ENCODE measurements at places on chromosomes 4 and X. TPM values are rescaled to one million over a fixed set of nuclear protein-coding genes. Genes with fewer than 3 reads are reported as not detected.

The RNF113A gene
- 13.3 TPM for total RNA-seq

- no peaks in the 10 kb centered on the region for H3K4me1 ChIP-seq
- H3K27me3 ChIP-seq, result no peaks in the 10 kb centered on the region
- no peak overlapping the region for H3K4me3 ChIP-seq
These were observed 9.5 kb downstream of the HPRT1 start for GRCh38 chrX:134469486-134469885.

DNA sequence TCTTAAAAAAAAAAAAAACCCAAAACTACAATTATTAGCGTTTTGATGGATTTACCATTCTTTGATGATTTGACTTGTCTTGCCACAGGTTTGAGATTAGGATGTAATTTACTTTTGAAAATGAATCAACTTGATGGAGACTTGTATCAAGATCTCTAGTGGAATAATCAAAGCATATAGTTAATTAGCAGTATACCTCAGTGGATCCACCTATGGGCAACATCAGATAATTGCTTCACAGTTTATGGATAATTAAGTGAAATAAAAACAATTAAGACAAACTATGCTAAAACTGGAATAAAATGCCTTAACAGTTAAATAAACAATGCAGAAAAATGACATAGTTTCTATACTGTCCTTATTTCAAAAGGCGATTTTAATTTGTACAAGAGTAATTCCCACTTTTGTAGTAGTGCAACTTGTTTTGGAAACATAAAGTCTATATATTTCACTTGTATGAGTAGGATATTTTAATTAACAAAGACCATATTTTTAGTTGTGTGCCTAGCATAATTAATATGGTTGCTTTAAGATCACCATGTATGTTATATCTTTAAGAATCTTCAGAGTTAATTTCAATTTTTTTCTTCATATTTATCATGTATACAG, 4.2 kb downstream of the CPEB2 start:
- H3K4me3 ChIP-seq, result no peak overlapping the region
- H3K27me3 ChIP-seq, result no peaks in the 10 kb centered on the region
- no peak overlapping the region for H3K27ac ChIP-seq
- H3K4me1 ChIP-seq, result 0 out of 2 replicates have a peak, but pooled peaks cover 5% of the 10 kb centered on the region
- DNase-seq, result no peak

- no peak overlapping the region for H3K27ac ChIP-seq
- H3K36me3 ChIP-seq, result no peaks in the 10 kb centered on the region
- DNase-seq, result no peak
- no peaks in the 10 kb centered on the region for H3K27me3 ChIP-seq
These were observed 112.2 kb downstream of the ZAR1 start for GRCh38 chr4:48602222-48602621.

The AFF2 gene
- total RNA-seq, result 0.16 TPM

The VSIG4 gene
- total RNA-seq, result not detected

The FHDC1 gene
- total RNA-seq, result 1.4 TPM

DNA sequence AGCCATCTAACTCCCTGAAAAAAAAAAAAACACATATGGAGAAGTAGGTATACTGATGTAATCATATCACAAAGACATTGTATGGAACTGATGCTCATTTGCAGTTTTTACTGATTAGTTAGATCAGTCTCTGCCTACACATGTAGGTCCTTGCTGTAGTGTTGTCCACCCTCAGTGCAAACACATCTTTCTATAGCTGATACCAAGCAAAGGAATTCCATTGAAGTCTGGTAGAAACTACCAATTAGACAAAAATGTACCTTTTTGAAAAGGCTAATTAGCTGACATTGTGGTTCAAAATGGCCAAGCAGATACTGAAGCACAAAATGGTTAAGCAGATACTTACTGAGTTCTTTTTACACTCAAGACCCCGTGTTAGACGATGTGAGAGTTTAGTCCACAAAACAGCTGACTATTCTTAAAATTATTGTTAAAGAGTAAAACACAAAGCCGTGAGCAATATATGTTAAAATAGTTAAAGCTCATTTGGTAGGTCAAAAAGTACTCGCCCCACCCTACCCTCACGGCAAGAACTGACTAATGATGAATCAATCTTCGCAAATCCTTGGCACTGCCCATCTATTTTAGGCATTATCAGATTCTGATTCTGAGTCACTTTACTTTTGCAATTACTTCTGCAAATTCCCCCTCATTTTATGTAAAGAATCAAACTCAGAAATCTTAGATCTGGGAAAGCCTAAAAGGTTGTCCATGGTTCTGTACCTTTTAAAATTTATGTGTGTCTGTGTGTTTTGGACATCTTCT, 40.4 kb downstream of the COL4A6 start:
- H3K4me1 ChIP-seq, result peaks cover 35% of the 10 kb centered on the region
- H3K4me3 ChIP-seq, result no peak overlapping the region
- H3K27ac ChIP-seq, result peak overlapping the region; percentile 72
- H3K27me3 ChIP-seq, result no peaks in the 10 kb centered on the region
- DNase-seq, result no peak
- no peaks in the 10 kb centered on the region for H3K36me3 ChIP-seq

- no peaks in the 10 kb centered on the region for H3K27me3 ChIP-seq
- H3K4me1 ChIP-seq, result no peaks in the 10 kb centered on the region
- no peaks in the 10 kb centered on the region for H3K36me3 ChIP-seq
- no peak overlapping the region for H3K27ac ChIP-seq
- no peak for DNase-seq
These were observed 331.4 kb downstream of the RAPGEF2 start for GRCh38 chr4:159434114-159434870.

DNA sequence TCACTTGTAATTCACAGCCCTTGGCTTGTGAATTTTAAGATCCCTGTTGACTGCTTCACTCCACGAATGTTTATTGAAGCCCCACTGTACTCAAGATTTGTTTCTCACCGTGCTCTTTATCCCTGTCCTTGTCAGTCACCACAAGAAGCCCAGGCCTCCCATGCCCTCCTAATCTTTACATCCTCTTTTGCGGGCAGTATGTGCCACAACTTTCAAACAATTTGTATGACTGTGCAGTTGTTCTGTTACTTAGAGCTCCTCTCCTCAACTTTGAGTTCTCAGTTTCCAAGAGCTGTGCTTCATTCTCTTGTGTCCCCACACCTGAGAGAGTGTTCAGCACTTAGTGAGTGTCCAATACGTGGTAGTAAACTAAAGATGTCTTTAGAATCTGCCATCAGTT, 467.7 kb downstream of the NKX6-1 start:
- no peaks in the 10 kb centered on the region for H3K36me3 ChIP-seq
- H3K4me1 ChIP-seq, result no peaks in the 10 kb centered on the region
- no peaks in the 10 kb centered on the region for H3K27me3 ChIP-seq
- DNase-seq, result no peak
- H3K4me3 ChIP-seq, result no peak overlapping the region

GRCh38 chr4:125011646-125012045, 299.1 kb upstream of the ANKRD50 start:
- no peaks in the 10 kb centered on the region for H3K27me3 ChIP-seq
- H3K27ac ChIP-seq, result no peak overlapping the region
- no peak for DNase-seq

The PIGA gene
- 19.4 TPM for total RNA-seq

The SATL1 gene
- 0.19 TPM for total RNA-seq

DNA sequence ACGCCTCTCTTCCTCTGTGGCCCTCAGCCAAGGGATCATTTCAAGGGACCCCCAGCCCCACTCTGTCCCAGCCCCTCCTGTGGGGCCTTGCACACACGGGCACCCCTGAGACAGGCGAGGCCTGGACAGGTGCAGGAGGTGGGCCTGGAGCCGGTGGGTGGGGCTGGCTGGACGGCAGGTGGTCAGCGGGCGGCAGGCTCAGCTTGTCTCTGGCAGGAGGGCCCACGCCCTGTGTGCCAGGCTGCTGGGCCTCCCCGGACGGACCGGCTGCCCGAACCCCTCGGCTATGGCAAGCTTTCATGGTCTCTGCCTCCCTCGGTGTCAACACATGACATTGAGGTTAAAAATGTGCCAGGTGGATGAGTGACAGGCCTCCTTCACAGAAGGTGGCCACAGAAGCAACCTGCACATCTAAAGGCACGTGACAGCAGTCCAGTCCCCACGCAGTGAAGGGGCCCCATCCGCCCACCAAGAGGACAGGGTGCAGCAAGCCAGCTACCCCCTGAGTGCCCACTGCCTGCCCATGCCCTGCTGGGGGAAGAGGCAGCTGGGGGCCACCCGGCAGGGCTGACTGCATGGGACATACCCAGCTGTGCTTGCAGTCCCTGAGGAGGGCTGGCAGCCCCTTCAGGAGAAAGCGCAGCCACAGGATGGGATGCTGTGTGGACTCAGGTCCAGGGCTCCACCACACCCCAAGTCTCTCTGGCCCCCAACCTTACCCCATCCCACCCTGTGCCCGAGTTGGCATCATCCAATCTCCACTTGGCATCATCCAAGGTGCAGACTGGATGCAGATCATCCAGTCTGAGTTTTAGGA, 109.3 kb downstream of the FAM53A start:
- H3K4me3 ChIP-seq, result no peak overlapping the region
- no peak overlapping the region for H3K27ac ChIP-seq
- no peak for DNase-seq
- H3K4me1 ChIP-seq, result 0 out of 2 replicates have a peak, but pooled peaks cover 6% of the 10 kb centered on the region
- no peaks in the 10 kb centered on the region for H3K36me3 ChIP-seq

GRCh38 chr4:5383191-5383980, 325.0 kb downstream of the EVC2 start:
- H3K27me3 ChIP-seq, result no peaks in the 10 kb centered on the region
- no peak overlapping the region for H3K27ac ChIP-seq
- H3K36me3 ChIP-seq, result no peaks in the 10 kb centered on the region
- H3K4me1 ChIP-seq, result no peaks in the 10 kb centered on the region

The NALF2 gene
- total RNA-seq, result 3.1 TPM

DNA sequence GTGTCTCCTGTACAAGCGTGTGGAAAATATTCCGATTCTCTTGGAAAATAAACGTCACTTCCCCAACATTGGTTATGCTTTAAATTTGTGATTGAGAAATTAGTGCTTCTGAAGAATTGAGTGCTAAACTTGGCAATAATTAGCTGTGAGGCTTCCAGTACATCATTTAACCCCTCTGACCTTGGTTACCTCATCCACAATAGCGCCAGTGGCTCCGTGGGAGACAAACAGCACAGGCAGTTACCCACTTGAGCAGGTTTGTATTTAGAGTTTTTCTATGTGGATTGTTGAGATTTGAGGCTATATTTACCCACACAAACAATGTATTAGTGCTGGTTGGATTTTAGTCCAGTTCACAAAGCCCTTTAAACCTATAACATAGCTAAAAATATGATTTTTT, 476.5 kb downstream of the NKX6-1 start:
- DNase-seq, result no peak
- H3K27me3 ChIP-seq, result no peaks in the 10 kb centered on the region
- H3K4me3 ChIP-seq, result no peak overlapping the region
- no peaks in the 10 kb centered on the region for H3K36me3 ChIP-seq
- no peaks in the 10 kb centered on the region for H3K4me1 ChIP-seq

- H3K4me3 ChIP-seq, result no peak overlapping the region
- no peak overlapping the region for H3K27ac ChIP-seq
- no peaks in the 10 kb centered on the region for H3K36me3 ChIP-seq
These were observed 686.6 kb upstream of the PABPC4L start for GRCh38 chr4:134888156-134888555.

DNA sequence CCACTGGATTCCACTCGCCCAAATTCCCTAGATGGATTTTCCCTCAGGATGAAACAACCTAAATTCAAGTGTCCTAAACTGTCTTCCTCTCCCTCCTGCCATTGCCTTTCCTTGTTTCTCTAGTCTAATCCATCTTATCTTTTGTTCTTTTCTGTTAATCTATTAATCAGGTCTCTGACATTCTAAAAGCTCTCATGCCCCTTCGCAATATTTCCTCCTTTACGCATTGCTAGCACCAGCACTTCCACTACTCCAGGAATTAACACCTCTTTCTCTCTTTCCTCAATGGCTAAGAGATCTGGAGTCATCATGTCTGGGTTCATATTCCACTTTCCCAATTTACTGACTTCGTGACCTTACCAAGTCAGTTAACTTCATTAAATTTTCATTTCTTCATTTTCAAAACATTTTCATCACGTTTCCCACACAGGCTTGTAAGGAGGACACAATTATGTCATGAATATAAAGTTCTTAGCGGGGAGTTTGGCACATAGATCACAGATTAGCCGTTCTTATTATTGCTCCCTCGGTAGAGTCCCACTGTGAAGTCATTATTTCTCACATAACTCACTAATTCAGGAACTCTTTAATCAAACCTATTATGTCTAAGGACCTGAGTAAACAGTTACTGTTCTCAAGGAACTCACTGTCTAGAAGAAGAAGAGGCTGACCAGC, 45.3 kb downstream of the FAT4 start:
- H3K36me3 ChIP-seq, result no peaks in the 10 kb centered on the region
- H3K4me1 ChIP-seq, result no peaks in the 10 kb centered on the region
- H3K4me3 ChIP-seq, result no peak overlapping the region
- no peak for DNase-seq
- no peak overlapping the region for H3K27ac ChIP-seq

The H2BW2 gene
- total RNA-seq, result not detected

GRCh38 chr4:125368146-125368545, 53.4 kb downstream of the FAT4 start:
- H3K36me3 ChIP-seq, result no peaks in the 10 kb centered on the region
- no peak overlapping the region for H3K27ac ChIP-seq
- H3K4me3 ChIP-seq, result no peak overlapping the region
- H3K27me3 ChIP-seq, result no peaks in the 10 kb centered on the region
- no peak for DNase-seq
- H3K4me1 ChIP-seq, result no peaks in the 10 kb centered on the region

DNA sequence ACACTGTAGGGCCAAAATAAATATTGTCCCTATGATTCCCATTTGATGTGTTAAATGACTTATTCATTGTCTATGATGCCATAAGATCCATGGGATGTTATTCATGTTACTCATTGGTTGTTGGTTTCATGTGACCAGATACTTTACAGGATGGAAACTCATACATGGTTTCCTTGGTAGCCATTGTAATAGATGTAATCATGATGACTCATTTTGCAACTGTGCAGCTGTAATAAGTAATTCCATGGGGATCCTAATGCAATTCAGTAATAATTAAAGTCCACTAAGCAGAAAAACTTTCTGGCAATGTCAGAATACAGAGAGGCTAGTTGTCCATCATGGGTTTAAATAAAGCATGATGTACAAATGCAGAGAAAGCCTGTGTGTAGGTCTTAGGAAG, 389.7 kb upstream of the NR3C2 start:
- H3K27ac ChIP-seq, result no peak overlapping the region
- DNase-seq, result no peak
- H3K27me3 ChIP-seq, result no peaks in the 10 kb centered on the region
- H3K4me1 ChIP-seq, result no peaks in the 10 kb centered on the region

DNA sequence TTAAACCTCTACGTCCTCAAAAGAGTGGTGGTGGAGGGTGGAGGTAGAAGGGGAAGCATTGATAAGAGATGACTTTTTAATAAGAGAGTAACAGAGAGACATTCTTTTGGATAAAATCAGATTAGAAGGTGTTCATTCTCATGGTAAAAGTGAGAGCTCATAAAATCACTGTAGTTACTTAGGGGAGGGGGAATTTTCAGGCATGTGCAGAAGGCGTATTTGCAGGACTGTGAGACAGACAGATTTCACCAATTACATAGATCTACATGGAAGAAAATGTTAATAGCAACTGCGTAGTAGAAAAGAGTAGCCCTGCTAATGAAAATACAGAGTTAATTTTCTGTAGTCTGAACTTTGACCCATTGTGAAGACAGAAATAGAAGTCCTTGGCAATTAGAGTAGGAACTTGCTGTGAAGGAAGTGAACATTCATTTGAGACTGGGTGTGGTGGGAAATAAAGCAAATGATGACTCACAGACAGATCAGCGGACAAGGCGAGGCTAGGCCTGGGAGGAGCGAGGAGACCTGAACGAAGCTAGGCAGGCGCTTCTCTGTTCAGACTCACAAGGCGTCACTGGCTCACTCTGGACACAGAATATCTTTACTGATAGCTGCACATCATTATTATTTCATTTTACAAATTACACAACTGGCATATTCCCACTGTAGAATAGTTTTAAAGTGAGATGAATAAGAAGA, 57.2 kb upstream of the FAM9C start:
- peak overlapping the region; percentile 61 for H3K27ac ChIP-seq
- H3K36me3 ChIP-seq, result no peaks in the 10 kb centered on the region
- no peak overlapping the region for H3K4me3 ChIP-seq
- no peaks in the 10 kb centered on the region for H3K27me3 ChIP-seq

Measured in Caco-2 (cell line).